Uterus (tissue), 4 donors: ENCODE measurements at places on chromosomes 7 and 10.

DNA sequence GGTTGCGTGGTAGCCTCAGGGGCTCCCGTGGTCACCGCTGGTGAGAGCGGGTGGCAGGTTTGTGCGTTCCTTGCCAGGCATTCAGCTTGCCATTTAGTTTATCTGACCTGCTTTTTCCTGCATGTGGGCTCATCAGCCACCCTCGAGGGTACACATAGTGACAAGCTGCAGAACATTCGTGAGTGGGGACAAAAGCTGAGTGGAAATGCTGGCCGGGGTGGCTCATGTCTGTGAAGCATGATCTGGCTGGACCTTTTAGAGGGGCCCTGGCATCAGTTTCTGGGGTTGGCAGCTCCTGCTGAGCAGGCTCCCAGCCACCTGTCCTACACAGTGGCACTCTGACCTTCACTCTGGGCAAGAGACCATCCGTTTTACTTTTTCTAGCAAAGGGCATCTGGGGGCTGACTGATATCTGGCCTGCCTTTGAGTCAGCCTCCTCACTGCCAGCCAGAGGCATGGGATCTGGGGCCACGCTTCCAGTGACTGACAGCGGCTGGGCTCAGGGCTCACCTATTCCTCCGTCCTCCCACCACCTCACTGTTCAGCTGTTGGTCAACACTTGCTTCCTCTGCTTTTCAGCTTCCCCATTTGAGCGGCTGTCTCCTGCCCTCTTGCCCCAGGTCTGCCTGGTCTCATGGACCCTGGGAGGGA, 75.0 kb downstream of the LANCL2 start:
- no peak for DNase-seq

GRCh38 chr10:79491143-79491835, 21.0 kb upstream of the EIF5AL1 start:
- no peak for DNase-seq

- DNase-seq: no peak
These were observed 167.8 kb upstream of the SEMA3A start for GRCh38 chr7:84362360-84362759.

DNA sequence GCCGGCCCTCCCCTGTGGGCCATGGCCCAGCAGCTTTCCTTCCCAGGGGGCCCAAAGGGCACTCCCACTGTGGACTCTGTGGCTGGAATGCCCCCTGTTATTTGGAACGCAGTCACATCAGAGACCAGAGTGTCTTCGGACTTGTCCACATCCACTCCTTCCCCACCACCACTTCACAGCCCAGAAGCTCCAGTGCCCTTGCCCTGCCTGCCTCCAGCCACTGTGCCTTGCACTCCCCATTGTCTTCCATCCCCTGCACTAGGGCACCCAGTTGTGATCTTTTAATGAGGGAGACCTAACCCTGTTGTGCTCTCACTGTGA, 19.4 kb downstream of the INSIG1 start:
- DNase-seq: no peak

- no peak for DNase-seq
These were observed 46.2 kb downstream of the RBM17 start for GRCh38 chr10:6135039-6135438.

- peak; percentile 58 for DNase-seq
These were observed 116.3 kb upstream of the BTBD16 start for GRCh38 chr10:122154545-122155366.

- DNase-seq: peak; percentile 59
These were observed 23.7 kb downstream of the XPNPEP1 start for GRCh38 chr10:109899356-109900331.

DNA sequence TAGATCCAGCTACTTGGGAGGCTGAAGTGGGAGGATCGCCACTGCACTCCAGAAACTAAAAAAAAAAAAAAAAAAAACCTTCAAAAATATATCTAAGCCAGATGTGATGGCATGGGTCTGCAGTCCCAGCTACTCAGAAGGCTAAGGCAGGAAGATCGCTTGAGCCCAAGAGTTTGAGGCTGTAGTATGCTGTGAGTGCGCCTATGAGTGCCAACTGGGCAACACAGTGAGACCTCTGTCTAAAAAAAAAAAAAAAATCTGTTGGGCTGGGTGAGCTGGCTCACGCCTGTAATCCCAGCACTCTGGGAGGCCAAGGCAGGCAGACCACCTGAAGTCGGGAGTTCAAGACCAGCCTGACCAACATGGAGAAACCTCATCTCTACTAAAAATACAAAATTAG, 2.8 kb upstream of the CHCHD1 start:
- no peak for DNase-seq

DNA sequence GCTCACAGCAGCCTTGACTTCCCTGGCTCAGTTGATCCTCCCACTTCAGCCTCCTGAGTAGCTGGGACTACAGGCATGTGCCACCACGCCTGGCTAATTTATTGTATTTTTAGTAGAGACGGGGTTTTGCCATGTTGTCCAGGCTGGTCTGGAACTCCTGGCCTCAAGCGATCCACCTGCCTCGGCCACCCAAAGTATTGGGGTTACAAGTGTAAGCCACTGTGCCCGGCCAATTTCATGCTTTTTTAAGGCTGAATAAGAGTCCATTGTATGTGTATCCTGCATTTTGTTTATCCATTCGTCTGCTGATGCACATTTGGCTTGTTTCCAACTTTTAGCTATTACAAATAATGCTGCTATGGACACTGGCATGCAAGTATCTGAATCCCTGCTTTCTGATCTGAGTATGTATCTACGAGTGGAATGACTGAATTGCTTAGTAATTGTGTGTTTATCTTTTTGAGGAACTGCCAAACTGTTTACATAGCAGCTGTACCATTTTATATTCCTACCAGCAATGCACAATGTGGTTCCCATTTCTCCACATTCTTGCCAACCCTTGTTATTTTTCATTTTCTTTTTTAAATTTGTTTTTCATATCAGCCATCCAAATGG, 37.3 kb upstream of the TPST1 start:
- no peak for DNase-seq
